Right atrium auricular region (tissue), 2 donors: ENCODE measurements at places on chromosomes 13 and 19. TPM values are rescaled to one million over a fixed set of nuclear protein-coding genes. Genes with fewer than 3 reads are reported as not detected.

The MYDGF gene
- total RNA-seq, result 26.3 TPM

GRCh38 chr19:29630655-29631054, 24.6 kb downstream of the POP4 start:
- no peak for DNase-seq

The NXNL1 gene
- not detected for total RNA-seq

- DNase-seq, result no peak
Measured at GRCh38 chr13:73351730-73352129, 292.9 kb downstream of the KLF5 start.

The ZNF234 gene
- 6.0 TPM for total RNA-seq

The NANOS2 gene
- not detected for total RNA-seq

- no peak for DNase-seq
Measured at GRCh38 chr19:46544651-46545050, 49.0 kb upstream of the PNMA8B start.

GRCh38 chr19:35124098-35125060, 8.8 kb downstream of the FXYD3 start:
- DNase-seq, result peak; percentile 96

The IFNL2 gene
- total RNA-seq, result not detected

The KASH5 gene
- total RNA-seq, result not detected

The GTPBP3 gene
- 16.8 TPM for total RNA-seq
